NCI-H2107 (cell line): ENCODE measurements at places on chromosomes 11 and 22.

- no peak for DNase-seq
These were observed 57.9 kb downstream of the BUD13 start for GRCh38 chr11:116714902-116715301.

GRCh38 chr11:120137187-120137610, 714 bp downstream of the TRIM29 start:
- DNase-seq = no peak

- no peak for DNase-seq
These were observed 94.0 kb downstream of the RRAS2 start for GRCh38 chr11:14264966-14265365.

DNA sequence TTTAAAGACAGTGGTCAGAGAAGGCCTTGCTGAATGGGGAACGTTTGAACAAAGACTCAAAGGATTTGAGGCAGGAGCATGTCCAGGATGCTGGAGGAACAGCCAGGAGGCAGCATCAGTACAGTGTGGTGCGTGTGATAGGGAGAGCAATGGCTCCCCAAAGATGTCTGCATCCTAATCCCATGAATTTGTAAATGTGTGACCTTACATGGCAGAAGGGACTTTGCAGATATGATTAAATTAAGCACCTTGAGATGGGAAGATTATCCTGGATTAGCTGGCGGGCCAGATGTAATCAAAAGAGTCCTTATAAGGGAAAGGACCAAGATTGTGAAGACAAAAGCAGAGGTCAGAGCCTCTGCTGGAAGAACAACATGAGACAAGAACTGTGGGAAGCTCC, 24.6 kb upstream of the FAT3 start:
- DNase-seq = no peak

- no peak for DNase-seq
These were observed 47.2 kb upstream of the SYT7 start for GRCh38 chr11:61627850-61628661.

DNA sequence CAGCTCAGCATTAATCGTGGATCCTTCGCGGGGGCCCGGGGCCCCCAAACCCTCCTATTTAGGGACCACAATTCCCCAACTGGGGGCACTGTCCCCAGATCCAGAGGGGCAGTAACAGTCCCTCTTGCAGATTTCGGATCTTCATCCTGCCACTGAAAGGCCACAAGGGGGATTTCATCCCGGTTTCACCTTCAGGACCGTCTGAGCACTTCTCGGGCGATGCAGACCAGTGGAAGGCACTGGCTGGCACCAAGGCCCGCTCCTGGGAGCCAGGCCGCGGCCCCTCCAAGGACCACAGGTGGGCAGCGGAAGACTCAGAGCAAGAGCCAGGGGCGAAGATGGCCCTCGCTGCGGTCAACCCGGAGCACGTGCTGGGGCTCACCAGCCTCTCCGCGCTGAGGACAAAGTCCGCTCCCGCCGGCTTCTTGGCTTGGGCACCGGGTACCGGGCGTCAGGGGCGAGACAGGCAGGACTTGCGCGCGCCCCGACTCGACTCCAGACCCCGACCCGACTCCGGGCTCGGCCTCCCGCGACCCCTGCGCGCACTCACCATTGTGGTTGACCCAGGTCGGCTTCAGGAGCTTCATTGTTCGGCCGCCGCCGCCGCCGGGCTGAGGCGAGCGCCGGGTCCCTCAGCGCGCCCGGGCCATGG, 517 bp downstream of the HIRA start:
- DNase-seq = no peak

DNA sequence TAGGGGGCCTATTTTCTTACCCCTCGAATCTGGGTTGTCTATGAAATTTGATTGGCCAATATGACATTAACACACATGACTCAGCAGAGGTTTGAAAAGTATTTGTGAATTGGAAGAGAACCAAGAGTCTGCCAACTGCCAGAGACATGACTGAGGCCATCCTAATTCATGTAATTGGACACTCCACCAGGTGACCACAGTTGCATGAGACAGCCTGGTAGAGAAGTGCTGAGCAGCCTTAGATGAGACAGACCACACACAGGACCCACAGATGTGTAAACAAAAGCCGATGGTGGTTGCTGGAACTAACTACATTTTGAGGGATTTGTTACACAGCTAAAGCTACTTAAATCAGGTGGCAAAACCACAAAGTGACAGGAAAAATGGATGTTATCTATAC, 855 bp upstream of the MS4A5 start:
- no peak for DNase-seq

- no peak for DNase-seq
These were observed 147.1 kb upstream of the ARHGAP20 start for GRCh38 chr11:110859240-110859840.

GRCh38 chr11:132258875-132259274, 888.5 kb downstream of the NTM start:
- DNase-seq = no peak

DNA sequence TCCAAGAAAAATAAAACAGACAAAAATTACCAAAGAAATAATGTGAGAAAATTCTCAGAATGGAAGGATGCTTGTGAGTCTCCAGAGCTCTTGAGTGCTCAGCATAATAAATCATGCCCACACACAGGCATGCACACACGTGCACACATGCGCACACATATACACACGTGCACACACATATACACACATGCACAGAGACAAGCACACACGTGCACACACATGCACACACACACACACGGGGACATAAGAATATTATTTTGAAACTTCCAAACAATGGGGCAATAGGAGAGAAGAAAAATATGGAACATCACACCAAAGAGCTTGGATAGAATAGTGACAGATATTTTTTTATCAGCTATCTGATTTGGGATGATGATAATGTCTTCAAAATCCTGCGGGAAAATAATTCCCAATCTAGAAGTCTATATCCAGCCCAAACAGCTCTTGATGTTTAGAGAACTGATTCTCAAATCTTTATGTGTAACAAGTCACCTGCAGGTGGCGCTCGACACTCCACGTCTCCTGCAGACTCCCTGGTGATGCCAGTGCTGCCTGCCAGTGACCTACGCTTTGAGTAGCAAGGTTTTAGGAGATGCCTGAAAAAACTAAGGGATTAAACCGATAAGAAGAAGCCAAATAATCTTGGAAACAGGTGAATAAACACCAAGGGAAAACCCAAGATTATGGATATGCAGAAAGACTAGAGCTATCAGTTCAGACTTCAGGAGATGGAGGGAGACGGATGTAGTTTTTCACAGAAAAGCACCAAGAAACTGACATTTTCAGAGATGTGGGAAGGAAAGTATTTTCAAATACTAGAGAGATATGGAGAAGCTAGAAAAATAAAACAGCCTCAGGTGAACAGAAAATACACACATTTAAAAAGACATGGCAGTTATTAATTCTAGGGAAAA, 743.6 kb downstream of the ETS1 start:
- peak; percentile 36 for DNase-seq

- DNase-seq = no peak
These were observed 282.6 kb downstream of the CADM1 start for GRCh38 chr11:115221461-115222069.

DNA sequence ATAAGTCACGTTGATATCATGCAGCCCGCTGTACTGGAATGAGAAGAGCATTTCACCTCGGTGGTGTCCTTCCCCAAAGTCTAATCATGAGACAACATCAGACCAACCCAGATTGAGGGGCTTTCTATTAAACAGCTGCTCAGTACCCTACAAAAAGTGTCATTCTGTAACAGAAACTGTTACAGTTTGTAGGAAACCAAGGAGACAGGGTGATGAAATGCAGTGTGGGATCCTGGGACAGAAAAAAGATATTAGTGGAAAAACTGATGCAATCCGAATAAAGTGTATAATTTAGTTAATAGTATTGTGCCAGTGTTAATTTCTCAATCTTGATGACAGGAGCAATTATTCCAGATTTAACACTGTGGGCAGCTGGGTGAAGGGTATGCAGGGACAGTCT, 128.0 kb downstream of the MICAL2 start:
- DNase-seq = no peak

DNA sequence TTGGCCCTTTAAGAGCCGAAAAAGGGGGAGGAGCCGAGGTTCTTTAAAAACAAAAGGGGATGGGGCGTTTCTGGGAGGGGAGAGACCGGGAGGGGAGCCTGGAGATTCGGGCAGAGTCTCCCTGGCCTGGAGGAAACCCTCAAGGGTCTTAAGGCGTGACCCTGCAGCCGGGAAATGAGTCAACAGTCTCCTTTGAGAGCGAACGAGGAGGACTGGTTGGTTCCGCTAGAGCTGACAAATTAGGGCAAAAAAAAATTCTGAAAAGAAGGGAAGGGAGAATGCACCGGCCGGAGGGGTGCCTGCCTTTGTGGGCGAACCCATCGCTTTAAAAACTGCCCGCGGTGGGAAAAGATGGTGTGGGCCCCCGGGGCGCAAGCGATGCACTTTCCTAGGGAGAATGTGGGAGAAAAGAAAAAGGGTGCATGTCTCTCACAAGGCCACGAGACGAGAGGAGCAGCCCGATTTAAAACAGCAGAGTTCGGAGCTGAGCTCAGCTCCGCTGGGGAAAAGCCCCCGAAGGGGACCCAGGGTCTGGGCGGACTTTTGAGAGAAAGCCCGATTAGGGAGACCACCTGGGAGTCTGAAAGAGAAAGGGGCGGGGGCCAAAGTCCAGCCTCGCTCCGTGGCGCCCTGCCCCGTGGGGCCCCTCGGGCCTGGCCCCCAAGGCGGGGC, 874 bp downstream of the ZFTA start:
- no peak for DNase-seq

GRCh38 chr11:27757953-27758352, 57.7 kb upstream of the BDNF start:
- DNase-seq = no peak

DNA sequence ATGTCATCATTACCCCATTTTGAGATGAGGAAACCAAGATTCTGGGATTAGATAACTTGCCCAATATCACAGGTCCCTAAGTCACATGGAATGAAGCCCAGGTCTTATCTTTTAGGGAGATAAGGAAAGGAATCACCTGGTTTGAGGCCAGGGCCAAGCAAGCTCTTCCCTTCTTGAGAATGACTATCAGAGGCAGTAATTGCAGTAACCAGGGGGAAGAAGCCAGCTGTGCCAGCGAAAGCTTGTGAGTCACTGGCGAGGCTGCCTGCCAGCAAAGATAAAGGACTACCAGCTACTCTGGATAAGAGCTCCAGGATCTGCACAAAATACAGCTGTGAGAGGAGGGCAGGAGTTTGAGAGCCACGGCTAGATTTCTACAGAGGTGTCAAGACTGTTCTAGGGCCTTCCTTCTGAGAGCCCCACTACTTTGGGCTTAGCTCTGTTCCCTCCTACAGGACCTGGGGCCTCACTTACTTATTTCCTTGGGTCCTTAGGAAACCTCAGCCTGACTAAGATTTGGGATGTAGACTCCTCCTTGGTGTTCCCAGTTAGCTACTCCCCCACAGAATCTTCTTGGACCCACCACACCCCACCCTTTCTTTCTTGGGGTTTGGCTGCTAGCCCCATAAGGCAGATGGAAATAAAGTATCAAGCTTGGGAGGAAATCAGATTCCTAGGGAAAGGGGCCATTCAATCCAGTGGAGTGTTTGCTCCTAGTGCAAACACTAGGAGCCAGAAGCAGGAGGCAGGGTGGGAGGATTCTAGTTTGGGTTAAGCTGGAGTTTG, 9.7 kb upstream of the CCKBR start:
- DNase-seq = no peak

DNA sequence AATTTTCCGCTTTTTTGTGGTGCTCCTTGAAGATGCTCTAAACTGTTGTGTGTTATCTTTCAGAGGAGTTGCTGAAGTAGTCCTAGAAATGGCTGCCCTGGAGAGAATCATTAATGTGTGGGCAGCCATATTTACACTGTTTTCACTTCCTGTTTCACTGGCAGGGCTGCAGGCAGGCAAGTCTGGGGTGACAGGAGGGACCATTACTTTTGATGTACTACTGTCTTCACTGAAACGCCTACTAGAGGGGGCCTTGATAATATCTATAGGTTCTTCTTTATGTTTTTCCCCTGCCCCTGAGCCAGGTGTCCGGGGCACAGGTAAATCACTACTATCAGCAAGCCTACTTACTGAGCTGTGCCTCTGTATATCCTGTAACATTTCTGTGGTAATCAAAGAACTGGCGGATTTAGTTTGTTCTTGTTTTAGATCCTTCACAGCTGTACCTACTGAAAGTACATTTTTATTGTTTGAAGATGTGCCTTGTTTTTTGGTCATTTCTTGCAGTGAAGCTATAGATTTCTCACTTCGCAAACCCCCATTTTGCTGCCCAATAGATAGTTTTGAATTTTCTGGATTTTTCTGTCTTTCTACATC, 39.7 kb downstream of the ACAT1 start:
- no peak for DNase-seq

- no peak for DNase-seq
These were observed 57.0 kb downstream of the PDE3B start for GRCh38 chr11:14700593-14700992.
